NCI-H1694 treated with DMSO at 0.1 percent for 48 hours (cell line): ENCODE measurements at places on chromosomes 3 and 15.
A peak's percentile ranks its signal among the peaks of the same experiment; 100 is the strongest.

- no peak for DNase-seq
These were observed 593 bp downstream of the TMOD2 start for GRCh38 chr15:51751697-51752683.

GRCh38 chr15:87549296-87549695, 707.2 kb downstream of the NTRK3 start:
- no peak for DNase-seq

- no peak for DNase-seq
These were observed 11.4 kb upstream of the PEX5L start for GRCh38 chr3:180048103-180048502.

GRCh38 chr3:195254454-195255175, 16.3 kb downstream of the XXYLT1 start:
- peak; percentile 50 for DNase-seq

DNA sequence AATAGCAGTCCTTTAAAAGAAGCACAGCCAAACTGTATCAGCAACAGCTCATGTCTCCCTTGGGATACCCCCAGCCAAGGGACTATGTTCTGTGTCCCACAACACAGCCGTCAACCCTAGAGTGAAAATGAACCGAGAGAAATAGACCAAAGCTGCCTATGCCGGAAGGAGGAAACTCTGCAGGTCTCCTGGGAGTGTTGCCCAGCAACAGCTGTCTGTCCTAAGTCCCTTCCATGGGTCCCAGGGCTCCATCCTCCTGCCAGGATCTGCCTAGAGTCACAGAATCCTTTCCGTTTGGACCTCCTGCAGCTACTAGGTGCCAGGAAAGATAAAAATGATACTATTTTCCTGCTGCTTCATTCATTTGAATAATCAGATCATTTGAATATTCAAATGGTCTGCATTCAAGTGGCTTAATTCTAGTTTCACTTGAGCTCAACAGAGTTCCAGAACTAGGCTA, 53.1 kb downstream of the TRANK1 start:
- DNase-seq: no peak

GRCh38 chr3:37526511-37526910, 335.2 kb upstream of the CTDSPL start:
- DNase-seq: no peak

DNA sequence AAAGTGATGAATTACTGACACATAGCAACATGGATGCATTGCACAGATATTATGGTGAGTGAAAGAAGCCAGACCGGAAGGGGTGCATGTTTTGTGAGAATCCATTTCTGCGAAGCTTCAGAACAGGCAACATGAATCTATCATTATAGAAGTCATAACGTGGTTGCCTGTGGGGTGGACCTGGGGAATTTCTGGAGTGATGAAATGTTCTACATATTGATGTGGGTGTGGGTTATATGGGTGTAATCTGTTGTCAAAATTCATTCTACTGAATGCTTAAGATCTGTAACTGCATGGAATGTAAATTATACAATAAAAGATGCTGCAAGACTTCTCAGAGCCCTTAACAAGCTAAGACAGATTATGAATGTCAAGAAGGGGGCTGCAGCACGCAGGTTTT, 25.2 kb upstream of the TSPAN3 start:
- no peak for DNase-seq

DNA sequence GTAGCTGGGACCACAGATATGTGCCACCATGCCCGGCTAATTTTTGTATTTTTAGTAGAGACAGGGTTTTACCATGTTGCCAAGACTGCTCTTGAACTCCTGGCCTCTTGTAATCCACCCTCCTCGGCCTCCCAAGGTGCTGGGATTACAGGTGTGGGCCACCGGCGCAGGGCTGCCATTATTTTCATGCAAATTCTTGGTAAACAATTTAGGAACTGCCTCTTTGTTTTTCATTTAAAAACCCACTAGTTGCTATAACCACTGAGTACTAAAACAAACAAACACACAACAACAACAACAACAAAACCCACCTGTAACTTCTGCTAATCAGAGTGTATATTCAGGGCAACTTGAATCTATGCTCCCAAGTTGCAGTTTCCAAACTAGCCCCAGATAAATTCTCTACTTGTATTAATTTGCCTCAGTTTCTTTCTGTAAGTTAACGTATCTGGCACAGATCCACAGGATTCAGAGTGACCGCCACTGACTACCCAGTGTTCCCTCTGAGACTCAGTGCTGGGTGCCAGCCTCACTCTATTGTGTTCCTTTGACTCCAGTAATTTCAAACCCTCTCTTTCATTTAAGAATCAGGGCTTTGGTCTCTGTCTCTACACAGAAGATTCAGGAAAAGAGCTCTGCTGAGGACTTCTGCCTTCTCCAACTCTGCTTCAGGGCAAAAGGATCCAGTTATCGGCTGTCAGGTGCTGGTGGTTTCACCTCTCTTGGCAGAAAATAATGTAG, 18.6 kb upstream of the ZNF710 start:
- no peak for DNase-seq

DNA sequence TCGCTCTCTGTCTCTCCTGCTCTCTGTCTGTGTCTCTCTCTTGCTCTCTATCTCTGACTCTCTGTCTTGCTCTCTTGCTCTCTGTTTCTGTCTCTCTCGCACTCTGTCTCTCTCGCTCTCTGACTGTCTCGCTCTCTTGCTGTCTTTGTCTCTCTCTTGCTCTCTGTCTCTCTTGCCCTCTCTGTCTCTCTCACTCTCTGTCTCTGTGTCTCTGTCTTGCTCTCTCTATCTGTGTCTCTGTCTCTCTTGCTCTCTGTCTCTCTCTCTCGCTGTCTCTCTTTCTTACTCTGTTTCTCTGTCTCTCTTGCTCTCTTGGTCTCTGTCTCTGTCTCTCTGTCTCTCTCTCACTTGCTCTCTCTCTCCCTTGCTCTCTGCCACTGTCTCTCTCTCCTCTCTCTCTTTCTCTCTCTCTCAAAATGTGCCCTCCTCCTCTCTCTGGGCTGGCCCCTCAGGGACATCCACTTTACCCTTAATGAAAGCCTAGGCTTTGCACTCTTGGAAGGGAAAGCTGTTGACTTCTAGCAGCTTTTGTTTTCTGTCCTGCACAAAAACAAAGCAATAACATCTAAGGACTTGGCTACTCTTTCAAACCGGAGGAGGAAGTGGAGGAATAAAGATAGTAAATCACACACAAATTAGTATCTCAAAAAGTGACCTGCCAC, 73.9 kb upstream of the NR2E3 start:
- no peak for DNase-seq

DNA sequence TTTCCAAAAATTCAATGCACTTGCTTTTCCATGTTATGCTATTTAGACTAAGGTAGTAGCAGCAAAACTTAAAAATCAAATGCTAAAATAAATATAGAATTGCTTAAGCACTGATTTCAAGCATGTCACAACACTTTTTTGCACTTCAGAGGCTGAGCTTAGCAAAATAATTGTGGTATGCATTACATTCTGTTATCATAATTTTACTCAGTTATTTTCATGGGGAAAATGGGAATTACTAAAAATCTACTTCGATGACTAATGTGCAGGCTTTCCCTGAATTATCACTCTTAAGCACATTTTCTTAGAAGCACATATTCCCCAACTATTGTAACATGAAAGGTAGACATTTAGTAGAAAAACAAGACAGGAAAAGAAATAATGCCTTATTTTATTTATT, 322.4 kb upstream of the CBLB start:
- no peak for DNase-seq

- no peak for DNase-seq
These were observed 77.6 kb upstream of the XXYLT1 start for GRCh38 chr3:195348426-195349115.

GRCh38 chr3:178671791-178672190, 135.6 kb downstream of the KCNMB2 start:
- no peak for DNase-seq

- DNase-seq: no peak
These were observed 209.4 kb downstream of the RPLP1 start for GRCh38 chr15:69661871-69662644.

GRCh38 chr3:81643721-81644120, 117.7 kb downstream of the GBE1 start:
- no peak for DNase-seq

DNA sequence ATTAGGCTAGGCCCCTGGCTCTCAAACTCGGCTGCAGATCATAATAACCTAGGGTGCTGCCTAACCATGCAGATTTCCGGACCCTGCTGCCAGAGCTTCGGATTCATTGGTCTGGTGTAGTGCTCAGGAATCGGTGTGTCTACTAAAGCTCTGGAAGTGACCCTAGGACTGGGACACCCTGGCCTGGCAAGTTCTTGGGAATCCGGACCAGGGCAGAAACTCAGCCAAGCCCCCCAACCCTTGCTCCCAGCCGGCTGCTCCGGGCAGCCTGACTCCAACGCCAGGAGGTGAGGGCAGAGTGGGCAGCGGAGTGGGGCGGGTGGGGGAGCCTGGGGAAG, 23.0 kb downstream of the IGDCC3 start:
- DNase-seq: no peak

DNA sequence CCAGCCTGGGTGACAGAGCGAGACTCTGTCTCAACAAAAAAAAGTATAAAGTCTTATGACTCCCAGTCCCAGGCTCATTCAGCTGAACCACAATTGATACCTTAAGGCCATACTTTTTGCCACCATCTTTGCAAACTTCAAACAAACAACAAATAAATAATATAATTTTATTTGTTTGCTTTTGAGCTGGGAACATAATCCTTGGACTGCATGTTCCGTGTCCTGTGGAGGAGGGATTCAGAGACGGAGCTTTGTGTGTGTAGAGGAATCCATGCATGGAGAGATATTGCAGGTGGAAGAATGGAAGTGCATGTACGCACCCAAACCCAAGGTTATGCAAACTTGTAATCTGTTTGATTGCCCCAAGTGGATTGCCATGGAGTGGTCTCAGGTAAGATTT, 238.6 kb downstream of the ADAMTSL3 start:
- no peak for DNase-seq

- no peak for DNase-seq
These were observed 111.0 kb downstream of the NSUN3 start for GRCh38 chr3:94173673-94174434.

DNA sequence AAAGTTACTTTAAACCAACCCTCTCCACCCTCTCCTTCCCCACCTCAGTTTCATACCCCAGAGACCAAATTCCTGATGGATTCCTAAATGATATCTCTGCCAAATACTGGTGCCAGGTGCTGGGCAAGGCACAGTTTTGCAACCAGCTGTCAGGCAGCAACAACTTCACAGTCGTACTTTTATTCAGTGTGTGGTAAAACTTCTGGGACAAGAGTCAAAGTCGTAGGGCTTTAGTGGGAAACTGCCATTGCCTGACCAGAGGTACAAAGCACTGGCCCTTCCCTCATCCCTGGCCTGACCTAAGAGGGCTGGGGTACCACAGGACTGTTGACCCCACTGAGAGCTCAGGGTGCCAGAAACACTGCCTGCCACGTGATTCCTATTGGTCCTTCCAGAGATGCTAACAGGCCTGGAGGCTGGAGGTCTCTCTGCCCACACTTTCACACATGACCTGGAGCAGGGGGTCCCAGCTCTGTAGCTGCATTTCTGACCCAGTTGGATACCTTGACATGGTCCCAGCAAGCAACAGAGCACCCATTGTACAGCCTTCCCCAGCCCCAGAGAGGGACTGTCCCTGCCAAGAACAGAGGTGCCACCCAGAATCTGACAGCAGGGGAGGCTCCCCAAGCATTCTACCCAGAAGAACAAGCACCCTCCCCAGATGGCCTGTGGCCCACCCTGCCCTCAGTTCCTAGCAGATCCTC, 59.9 kb downstream of the LIPC start:
- DNase-seq: no peak

DNA sequence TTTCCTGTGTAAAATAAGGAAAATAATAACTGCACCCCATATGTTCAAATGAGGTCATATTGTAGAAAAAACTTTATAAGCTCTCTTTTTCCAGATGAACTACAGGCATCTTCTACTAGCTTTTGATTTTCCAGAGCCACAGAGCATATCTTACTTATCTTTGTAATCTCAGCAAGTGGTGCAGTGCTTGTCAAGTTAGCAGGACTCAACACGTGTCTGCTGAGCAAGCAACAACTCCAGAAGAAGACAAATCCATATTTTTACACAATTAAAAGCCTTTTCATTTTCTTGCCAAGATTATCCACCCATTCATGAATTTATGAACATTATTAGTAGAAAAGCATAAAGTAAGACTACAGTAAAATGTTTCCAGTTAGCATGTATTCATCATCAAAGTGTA, 14.4 kb upstream of the TSC22D2 start:
- no peak for DNase-seq

DNA sequence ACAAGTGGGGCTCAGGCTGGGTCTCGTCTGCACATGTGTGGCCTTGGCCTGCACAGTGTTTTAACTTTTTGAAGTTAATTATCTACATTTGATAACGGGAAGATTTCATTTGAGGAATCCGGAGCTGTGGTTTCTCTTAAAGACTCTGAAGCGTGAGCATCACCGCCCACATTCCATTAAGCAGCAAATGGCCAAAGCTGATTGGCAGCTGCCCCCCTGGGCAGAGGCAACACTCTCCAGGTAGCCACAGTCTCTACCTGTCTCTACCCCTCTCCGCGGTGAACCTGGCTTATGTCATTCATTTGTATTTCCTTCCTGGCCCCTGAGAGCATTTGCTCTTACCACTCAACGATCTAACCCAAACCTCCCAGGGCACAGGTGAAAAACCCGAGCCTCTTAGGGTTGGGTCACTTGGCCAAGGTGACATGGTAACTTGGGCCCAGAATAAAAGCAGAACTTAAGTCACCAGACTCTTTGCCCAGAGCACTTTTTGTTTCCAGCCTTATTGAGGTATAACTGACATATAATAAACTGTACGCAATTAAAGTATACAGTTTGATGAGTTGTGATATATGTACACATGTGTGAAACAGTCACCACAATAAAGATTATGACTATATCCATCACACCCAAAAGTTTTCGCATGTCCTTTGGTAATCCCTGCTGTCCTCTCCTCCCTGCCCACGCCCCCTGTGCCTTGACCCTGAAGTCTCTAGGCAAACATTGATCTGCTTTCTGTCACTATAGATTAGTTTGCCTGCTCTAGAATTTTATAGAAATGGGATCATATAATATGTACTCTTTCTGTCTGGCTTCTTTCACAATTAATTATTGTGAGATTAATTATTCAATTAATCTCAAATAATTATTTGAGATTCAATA, 245.7 kb upstream of the HES1 start:
- DNase-seq: no peak

GRCh38 chr3:81916890-81917289, 155.4 kb upstream of the GBE1 start:
- no peak for DNase-seq

DNA sequence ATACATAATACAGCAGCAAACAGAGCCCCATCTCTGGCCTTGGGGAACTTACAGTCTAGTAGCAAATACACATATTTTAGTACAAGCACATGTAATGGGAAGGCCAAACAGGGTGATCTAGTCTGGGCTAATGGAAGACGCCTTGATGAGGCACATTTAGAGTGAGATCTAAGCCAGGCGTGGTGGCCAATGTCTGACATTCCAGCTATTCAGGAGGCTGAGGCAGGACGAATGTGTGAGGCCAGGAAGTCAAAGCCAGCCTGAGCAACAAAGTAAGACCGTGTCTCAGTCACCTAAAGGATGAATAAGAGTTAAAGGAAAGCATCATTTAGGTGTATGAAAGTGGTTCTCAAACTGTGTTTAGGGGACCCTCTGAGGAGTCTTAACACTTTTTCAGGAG, 291.9 kb downstream of the MAGI1 start:
- DNase-seq: no peak

- DNase-seq: no peak
These were observed 150.3 kb downstream of the TNIK start for GRCh38 chr3:171309906-171310359.

GRCh38 chr3:33954956-33955355, 156.5 kb downstream of the PDCD6IP start:
- no peak for DNase-seq
